D341Med (cell line): ENCODE measurements at places on chromosomes 2 and 18.
A peak's percentile ranks its signal among the peaks of the same experiment; 100 is the strongest.

DNA sequence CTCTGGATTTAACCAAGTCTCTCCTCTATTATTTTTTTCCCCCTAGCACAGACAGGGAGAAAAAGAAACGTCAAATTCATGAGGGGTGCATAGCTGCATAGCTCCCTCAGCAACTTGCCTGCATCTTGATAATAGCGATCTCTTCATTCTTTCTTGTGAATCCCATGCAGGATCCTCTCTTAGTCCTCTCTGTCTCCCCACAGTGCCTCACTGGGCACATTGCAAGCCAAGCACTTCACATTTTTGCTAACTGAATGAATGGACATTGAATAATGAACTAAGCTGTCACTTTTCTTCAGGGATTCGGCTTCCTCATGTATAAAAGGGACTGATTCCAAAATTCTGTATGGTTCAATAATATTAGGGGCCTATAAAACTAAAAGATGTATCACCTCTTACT is 2.9 kb upstream of the EPB41L3 start:
- peak; percentile 67 for DNase-seq

- DNase-seq = no peak
Measured at GRCh38 chr2:190261851-190262250, 57.8 kb downstream of the HIBCH start.

GRCh38 chr2:46995844-46996243 is 80.2 kb upstream of the MCFD2 start:
- no peak for DNase-seq

GRCh38 chr2:235132651-235133050 is 180.8 kb downstream of the SH3BP4 start:
- DNase-seq = no peak

- no peak for DNase-seq
Measured at GRCh38 chr2:235078182-235078581, 126.4 kb downstream of the SH3BP4 start.

- no peak for DNase-seq
Measured at GRCh38 chr2:119414894-119415293, 16.8 kb upstream of the TMEM37 start.

DNA sequence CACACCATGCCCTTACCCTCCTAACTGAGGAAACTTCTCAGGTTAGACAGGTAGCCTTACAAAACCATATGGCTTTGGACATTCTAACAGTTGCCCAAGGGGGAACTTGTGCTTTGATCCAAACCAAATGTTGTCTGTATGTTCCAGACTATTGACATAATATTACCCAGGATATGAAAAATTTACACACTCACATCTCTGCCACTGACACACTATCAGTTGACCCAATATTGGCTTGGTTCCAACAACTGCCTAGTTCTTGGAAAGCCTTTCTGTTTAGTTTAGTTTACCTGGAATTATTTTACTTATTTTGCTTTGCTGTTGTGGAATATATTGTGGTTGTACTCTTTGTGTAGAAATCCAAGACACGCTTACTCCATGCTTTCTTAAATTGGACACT is 178.4 kb downstream of the RNF152 start:
- DNase-seq = no peak

DNA sequence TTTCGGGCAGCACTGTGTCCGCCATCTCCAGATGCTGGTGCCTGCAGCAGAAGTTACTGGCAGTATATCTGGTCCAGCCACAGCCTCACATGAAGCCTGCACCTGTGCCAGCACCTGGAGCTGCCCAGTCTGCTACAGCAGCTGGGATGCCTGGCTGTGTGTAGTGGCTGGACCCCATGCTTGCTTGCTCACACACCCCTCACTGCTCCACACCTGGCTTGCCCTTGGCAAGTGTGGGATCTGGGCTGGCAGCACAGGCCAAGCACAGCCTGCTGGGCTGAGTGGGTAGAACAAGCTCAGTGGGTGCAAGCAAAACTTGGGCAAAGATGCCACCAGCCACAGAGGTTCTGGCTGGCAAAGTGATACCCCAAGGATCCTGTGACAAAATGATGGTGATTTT is 209.4 kb upstream of the RASGRP3 start:
- no peak for DNase-seq

DNA sequence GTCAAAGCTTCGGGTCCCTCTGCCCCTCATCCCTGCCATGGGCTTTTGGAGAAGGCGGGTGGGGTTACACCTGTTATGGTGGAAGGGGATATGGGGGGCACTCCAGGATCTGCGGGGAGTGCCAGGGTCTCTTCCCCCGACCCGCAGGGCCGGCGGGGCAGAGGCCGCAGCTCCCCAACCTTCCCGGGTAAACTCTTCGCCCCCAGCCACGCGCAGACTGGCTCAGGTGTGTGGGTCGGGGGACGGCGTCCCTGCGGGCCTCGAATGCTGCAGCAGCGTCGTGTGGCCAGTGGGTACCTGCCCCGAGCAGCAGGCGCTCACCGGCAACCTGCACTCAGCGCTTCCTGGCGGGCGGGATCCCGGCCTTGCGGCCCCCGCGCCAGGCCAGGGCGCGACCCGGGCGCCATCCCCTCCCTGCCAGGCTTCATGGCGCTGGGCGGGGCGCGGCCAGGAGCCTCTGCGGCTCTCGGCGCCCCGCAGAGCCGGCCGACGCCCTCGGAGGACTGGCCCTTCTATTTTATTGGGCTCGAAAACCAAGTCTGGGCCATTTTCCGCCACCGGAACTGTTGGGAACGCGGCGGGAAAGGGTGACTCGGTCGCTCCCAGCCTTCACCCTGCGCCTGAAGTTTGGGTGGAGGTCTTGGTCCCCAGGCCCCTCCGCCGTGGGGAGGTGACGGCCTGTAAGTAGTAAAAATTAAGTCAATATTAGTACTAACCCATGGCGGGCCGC is 4.5 kb downstream of the GBX2 start:
- no peak for DNase-seq

- DNase-seq = no peak
Measured at GRCh38 chr18:22702806-22703205, 230.3 kb upstream of the RBBP8 start.

DNA sequence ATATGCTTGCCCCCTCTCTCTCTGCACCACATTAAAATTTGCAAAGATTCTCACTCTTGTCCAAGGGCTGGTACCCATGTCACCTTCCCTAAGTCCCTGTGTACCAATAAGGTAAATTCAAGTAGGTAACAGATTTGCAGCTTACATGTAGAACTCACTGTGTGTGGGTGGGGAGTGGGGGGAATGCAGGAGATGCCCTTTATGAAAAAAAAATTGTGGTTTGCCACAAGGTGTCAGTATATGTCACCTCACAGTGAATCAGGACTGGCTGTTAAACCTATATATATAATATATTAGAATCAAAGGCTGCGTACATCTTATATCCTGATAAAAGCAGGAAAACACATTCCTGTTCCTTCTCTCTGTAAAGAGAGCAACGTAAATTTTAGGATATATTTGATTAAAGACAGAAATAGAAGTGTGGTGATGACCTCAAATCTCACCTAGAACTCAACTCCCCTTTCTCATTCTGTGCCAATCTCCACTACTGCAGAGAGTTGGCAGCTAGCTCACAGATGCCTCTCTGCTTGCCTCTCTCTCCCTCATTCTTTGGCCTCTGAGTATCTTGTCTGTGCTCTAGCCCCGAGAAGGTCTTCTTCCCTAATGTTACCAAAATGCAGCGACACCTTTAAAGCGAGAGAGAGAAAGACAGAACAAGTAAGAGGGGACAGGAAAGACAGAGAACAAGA is 536 bp downstream of the XDH start:
- no peak for DNase-seq

- DNase-seq = no peak
Measured at GRCh38 chr2:42932271-42933151, 140.1 kb upstream of the HAAO start.

- DNase-seq = peak; percentile 70
Measured at GRCh38 chr18:13525381-13526029, 200.9 kb downstream of the FAM210A start.

DNA sequence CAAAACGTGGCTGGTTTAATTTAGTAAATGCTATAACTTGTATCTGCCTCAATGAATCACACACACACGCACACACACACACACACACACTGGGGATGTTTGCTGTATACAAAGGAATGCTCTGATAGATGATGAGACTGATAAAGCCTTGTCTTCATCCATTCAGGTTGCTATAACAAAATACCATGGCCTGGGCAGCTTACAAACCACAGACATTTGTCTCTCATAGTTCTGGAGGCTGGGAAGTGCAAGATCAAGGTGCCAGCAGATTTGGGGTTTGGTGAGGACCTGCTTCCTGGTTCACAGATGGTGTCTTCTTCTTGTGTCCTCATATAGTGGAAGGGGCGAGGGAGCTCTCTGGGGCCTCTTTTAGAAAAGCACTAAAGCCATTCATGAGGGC is 149.5 kb upstream of the HDAC4 start:
- no peak for DNase-seq

DNA sequence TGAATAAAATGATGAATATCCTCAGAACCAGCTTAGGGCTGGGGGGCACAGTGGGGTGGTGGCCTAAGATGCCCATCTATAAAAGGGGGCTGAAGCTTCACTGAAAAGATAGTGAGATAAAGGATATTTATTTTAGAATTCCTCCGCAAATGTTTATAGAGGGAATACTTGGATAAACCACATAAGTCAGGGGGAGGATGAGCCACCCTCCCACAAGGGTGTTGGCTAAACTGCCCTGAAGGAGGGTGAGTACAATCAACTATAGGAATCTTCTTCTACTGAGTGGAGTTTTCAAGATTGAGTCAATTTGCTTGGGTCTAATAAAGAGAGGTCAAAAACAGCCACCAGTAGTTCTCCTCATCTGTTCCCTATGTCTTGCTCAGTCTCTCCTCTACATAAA is 114.5 kb upstream of the TANK start:
- no peak for DNase-seq

DNA sequence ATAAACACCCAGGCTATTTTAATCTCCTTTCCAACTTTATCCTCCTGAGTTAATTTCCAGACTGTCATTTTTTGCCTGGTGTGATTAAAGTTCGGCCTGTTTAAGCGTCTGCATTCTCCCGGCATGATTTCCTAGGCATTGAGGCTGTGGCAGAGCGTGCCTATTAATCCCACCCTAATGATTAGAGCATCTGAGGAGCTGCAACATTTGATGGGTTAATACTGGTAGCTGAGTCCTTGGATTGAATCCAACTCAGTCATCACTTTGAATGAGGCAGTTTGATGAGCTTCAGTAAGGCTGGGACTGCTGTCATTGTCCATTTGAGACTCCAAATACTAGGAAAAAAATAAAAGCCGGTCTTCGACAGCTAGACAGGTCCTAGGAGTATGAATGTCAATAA is 882.5 kb downstream of the SLC4A3 start:
- peak; percentile 67 for DNase-seq

DNA sequence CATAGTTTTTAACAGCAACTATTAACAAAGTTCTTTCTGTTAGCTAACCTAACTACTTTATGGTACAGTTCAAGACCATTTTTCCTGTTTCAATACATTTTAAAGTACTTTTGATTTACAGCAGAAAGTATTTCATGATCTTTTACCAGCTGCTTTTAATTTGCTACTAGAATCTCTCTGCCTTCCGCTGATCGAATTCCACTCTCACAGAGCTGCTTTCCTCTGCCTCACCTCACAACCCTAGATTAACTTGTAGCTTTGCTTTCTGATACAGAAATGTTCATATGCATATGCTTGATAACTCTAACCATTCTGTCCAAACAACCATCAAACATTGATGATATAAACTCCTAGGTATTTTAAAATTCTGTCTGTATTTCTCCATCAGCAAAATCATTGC is 463.2 kb upstream of the ZEB2 start:
- DNase-seq = no peak

GRCh38 chr2:201542291-201542690 is 90.8 kb downstream of the STRADB start:
- DNase-seq = no peak

GRCh38 chr2:64298161-64298560 is 153.9 kb upstream of the PELI1 start:
- no peak for DNase-seq

DNA sequence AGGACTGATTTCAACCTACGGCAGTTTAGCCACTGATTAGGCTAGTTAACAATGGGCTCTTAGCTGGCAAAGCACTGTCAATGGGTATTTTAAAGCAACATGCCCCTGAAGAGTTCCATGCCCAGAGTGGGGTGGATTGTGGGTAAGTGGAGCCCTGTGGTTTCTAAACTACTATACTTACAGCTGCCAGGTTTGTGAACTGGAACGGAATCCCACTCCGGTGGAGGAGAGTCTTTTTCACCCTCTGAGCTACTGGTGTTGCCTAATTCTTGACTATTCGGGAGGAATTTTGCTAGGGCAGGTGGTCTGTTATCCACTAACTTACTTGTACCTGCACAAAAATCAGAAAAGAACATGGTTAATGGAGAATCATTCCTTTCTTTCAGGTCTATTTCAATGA is 52.6 kb downstream of the ZAP70 start:
- no peak for DNase-seq

DNA sequence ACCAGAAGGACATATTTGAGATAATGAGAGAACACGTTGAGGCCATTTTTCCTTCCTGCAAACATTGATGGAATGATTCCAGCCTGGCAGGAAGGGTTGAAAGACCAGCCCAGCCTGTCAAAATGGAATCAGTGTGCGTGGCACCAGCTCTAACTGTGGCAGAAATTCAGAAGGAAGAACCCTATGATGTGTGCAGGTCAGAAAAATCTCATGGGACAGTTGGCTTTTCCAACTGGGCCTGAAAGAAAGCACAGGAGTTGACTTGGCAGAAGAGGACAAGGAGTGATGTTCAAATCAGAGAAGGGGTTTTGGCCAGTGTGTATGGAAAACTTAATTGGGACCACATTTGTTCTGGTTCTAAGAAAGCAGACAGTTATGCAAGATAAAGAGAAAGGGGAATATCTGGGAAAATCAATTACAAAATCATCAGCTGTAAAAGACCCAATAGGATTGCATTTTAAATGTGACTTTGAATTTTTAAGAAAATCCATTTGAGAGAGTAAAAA is 192.8 kb upstream of the PID1 start:
- DNase-seq = no peak

DNA sequence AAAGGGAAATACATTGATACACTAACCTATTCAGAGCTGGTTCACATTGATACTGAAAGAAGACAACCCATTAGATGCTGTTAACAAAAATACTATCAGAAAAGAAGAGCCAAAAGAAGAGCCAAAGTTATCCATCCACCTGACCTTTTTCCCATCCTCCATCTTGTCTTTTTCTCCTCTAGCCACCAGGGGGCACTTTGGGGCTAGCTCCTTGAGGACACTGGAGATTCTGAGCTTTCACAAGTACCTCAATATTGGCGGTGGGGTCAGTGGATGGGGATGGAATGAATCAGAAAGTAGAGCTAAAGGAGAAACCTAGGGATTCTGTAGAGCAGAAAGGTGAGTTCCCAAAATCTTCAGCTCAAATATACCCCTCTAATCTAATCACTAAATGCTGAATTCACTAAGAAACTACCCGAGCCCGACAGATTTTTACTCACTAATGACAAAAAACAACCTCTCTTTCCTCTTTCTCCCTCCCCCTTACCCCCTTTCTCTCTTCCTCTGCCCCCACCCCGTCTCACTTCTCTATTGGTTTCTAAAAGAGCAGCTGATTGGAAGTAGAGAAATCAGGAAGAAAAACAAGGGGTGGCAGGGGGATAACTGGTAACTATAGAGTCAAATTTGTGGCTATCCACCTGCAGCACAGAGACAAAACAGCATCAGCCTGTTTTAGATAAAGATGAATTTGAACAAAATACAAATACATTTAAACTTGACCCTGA is 203.3 kb downstream of the TCF4 start:
- DNase-seq = peak; percentile 61
